ENCODE measurements at places on chromosomes 4 and X. TPM values are rescaled to one million over a fixed set of nuclear protein-coding genes. Genes with fewer than 3 reads are reported as not detected.

Gene USP26
- polyA plus RNA-seq: not detected

Gene ABLIM2
- polyA plus RNA-seq: 1.7 TPM

Gene PPP4R3C
- polyA plus RNA-seq: not detected

Gene MAGEE2
- polyA plus RNA-seq: 0.03 TPM

Gene HS3ST1
- 1.7 TPM for polyA plus RNA-seq

Gene XK
- polyA plus RNA-seq: 1.0 TPM

Gene ATP1B4
- polyA plus RNA-seq: not detected

Gene SLC6A14
- 103 TPM for polyA plus RNA-seq

DNA sequence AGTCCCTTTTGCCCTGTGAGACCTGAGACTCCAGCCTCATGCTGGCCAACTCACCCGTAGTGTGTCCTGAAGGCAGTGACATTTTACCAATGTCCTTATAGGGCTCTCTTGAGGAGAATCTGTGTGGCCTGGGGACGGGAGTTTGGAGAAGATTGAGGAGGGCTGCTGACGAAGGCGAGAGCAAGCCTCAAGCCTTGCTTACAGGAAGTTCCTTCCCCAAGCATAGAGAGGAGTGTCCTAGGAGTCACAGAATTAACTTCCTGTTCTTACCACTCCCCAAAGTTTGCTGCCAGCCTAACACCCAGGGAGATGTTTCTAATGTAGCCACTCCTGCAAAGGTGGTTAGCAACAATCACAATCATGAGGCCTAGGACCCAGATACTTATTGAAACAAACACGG, at the start of gene NXF3:
TSS of gene NXF3 (minus strand) at position 202 of the 400 bp plus-strand sequence. CDS start at position 82, 120 bp downstream.
- no peak for DNase-seq

DNA sequence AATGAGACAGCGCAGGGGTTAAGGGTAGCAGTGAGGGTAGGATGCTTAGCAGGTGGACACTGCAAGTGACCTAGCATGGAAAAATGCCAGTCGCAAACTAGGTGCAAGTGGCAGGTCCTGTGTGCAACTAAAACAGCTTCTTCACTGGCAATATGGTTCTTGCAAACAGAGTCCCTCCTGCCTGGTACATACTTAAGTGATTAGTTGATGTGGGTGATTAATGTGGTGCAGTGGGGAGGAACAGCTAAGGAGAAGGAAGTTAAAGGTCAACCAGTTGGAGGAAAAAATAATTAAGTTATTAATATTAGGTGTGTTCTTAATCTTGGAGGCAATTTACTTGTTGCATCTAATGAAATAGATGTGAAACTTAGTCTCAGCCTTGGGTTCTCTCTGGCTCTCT, 121.6 kb upstream of the IGFBP7 start:
- no peak for DNase-seq

GRCh38 chrX:24607616-24608015, 39.5 kb downstream of the PCYT1B start:
- DNase-seq: peak; percentile 72

GRCh38 chr4:40183615-40184411, 13.0 kb upstream of the RHOH start:
- no peak for DNase-seq

- DNase-seq: no peak
Measured at GRCh38 chr4:186845137-186845842, 121.6 kb upstream of the FAT1 start.

DNA sequence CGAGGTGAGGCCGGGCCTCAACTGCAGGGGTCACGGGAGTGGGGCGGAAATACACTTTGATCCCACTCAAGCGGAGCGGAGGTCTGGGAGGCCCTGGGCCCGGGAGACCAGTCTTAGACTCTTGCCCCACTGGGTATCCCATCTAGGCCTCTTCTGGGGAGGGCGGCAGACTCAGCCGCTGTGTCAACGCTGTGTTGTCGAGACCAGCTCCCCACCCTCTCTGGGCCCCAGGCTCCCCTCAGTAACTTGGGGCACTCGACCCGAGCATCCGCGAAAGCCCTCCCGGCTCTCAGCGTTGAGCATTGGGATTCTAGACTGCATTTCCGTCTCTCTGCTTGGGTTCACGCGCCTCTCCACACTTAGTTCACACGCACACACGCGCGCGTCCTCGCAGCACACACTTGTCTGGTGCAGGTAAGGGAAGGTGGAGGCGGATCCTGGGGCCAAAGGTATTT, 1.7 kb downstream of the NKX3-2 start:
- no peak for DNase-seq

- DNase-seq: no peak
Measured at GRCh38 chr4:94536649-94537469, 85.1 kb downstream of the PDLIM5 start.

- peak; percentile 75 for DNase-seq
Measured at GRCh38 chr4:82784681-82785610, 13.7 kb downstream of the SCD5 start.

GRCh38 chrX:2714551-2714950, 23.5 kb downstream of the CD99 start:
- DNase-seq: no peak

GRCh38 chrX:132031867-132032266, 8.8 kb downstream of the STK26 start:
- DNase-seq: no peak

DNA sequence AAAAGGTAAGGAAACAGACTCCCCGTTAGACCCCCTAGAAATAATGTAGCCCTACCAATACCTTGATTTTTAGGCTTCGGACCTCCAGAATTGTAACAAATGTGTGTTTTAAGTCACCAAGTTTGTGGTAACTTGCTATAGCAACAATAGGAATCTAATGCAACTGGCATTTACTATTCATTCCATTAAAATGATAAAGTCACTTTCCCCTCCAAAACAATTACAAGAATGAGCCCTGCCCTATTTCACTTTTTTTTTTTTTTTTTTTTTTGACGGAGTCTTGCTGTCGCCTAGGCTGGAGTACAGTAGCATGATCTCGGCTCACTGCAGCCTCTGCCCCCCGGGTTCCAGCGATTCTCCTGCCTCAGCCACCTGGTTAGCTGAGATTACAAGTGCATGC, 3.5 kb upstream of the DDX60L start:
- no peak for DNase-seq

DNA sequence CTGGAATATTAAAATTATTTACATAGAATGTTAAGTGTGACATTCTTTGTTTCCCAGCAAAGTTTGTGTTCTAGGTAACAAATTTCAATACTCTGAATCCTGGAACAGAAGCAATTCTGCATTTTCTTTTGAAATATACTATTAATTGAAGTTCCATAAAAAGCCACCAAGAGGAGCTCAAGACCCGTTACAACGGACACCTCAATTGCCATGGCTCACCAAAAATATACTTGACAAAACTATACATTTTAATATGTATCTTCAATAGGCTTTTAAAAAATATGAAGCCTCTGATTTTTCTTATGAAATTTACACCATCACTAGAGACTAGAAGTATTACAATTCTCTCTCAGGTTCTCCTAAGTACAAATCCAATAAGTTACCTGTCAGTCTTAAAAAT, 111.4 kb downstream of the NYX start:
- DNase-seq: peak; percentile 50

- DNase-seq: no peak
Measured at GRCh38 chr4:84939113-84939512, 27.4 kb downstream of the WDFY3 start.

DNA sequence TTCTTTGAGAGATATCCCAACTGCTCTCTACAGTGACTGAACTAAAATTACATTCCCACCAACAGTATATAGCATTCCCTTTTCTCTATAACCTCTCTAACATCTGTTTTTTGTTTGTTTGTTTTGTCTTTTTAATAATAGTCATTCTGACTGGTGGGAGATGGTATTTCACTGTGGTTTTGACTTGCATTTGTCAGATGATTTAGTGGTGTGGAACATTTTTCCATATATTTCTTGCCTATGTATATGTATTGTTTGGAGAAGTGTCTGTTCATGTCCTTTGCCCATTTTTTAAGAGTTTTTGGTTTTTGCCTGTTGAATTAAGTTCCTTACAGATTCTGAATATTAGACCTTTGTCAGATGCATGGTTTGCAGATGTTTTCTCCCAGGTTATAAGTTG, 9.0 kb downstream of the USO1 start:
- no peak for DNase-seq

- no peak for DNase-seq
Measured at GRCh38 chrX:47273011-47273730, 40.4 kb downstream of the USP11 start.

GRCh38 chr4:125762537-125762936, 447.8 kb downstream of the FAT4 start:
- no peak for DNase-seq

DNA sequence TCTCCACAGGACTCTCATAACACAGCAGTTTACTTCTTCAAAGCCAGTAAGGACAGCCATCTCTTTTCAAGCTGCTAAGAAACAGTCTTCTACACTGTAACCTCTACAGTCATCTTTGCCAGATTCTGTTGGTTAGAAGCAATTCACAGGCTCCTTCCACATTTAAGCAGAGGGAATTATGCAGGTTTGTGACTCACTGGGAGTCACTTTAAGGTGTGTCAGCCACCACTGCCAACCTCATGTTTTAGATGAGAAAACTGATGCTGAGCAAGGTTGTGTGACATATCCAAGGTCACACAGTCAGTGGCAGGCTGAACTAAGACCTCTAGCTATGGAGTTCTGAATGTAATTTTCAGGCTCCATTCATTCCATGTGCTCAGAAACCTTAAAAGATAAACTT, 143.5 kb downstream of the QDPR start:
- DNase-seq: no peak

DNA sequence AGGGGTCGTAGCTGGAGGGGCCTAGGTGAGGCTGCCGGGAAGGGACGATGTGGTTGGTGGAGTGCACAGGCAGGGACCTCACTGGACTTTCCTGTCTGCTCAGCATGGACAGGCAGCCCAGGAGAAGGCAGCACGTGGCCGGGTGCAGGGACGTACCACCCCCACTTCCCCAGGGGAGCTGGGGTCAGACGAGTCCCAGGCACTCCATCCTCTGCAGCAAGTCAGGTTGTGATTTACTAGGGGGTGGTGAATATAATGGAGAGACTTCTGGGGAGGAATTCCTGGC, 1.5 kb upstream of the CTBP1 start:
- DNase-seq: no peak

DNA sequence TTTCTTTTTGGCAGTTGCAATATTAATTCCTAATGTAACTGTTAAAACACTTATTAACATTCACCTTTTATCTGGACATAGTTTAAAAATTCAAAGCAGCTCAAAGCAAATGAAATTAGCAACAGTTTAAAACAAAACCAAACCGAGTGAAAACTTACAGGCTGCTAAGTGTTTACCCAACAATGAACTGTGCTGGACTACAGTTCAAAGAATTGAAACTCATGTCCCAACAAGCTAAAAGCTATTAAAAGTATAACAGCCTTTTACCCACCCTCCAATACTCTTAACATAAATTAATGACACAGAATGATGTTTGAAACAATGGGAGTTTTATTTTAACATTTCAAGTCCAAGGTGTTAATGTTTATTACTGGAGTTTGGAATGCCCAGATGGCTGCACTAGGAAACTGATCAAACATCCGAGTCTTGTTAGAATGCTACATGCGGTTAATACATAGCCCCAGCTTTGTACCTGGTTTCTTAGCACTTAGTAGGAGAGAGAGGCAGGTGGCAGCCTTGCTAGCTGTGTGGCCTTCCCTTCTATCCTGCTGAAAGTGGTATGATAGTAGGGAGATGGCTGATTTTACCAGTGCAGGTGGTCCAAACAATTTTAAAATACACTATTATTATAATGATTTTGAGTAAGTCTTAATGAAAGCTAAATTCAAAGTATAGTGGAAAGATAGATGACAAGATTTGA, 21.1 kb upstream of the FRYL start:
- no peak for DNase-seq

DNA sequence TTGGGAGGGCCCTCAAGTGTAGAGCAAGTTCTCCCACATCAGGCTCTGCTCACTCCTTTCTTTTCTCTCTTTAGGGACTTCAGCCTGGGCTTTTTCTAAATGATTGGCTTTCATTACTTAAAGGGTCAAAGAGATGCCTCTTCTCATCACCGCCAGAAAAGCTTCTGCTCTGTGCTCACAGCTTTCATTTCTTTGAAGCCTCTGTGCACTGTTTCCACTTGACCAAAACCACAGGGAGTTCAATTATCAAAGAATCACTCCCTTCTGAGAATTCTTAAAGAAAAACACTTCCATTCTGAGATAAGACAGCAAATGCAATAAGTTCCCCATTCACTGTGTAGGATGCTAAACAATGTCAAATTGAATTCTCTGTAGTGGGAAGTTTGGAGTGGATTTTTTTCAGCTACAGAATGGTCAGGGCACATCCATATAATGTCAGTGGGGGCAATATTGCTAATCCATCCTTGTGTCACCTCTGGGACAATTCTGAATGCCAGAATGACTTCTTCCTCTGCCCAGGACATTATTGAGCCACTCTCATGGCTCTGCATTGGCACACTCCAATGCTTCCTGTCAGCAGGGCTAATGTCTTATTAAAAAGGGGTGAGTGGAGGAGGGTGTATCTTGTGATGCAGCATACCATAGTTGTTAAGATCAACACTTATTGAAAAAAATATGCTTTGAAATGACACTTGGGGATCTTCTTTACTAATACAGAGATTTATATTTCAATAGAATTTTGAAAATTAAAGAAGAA, 217.6 kb downstream of the SNCA start:
- no peak for DNase-seq

- DNase-seq: no peak
Measured at GRCh38 chr4:22999419-22999818, 306.7 kb downstream of the GBA3 start.

GRCh38 chrX:66680451-66680850, 41.6 kb upstream of the EDA2R start:
- DNase-seq: no peak

DNA sequence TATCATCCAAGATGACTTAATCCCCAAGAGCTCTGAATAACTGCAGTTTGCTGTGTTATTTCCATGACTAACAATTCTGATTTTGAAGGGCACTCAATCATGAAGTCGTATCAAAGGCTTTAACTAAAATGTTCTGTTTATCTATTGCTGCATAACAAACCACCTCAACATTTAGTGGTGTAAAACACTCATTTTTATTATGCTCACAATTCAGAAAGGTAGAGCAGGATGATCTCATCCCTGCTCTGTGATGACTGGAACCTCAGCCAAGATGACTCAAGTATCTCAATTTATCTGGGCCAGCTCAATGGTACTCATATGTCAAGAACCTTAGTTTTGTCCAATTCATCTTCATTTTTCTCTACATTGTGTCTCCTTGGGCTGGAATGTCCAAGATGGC, 451.1 kb downstream of the PPARGC1A start:
- no peak for DNase-seq

DNA sequence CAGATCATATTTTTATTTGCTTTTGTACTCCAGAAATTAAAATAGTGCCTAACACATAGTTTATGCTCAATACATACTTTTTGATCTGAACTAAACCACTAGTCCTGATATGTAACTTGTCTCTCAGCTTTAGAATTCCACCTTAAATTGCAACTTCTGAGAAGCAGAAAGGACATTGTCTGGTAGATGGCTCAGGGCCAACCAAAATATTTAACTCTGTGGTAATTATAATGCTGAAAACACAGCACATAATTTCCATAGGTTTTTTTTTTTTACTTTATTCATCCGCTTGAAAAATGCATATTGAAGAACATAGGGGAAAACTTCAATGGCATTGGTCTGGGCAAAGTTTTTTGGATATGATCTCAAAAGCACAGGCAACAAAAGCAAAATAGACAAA, 59.3 kb downstream of the AREG start:
- DNase-seq: peak; percentile 34

GRCh38 chrX:27575565-27575964, 14.6 kb upstream of the DCAF8L2 start:
- DNase-seq: no peak

- DNase-seq: no peak
Measured at GRCh38 chrX:120561634-120562568, 1.1 kb upstream of the CUL4B start.
